Endothelial cell of umbilical vein (primary cell): ENCODE measurements at places on chromosomes 1 and 21. TPM values are rescaled to one million over a fixed set of nuclear protein-coding genes. Genes with fewer than 3 reads are reported as not detected.

The NUP210L gene
- total RNA-seq, result 0.07 TPM in 1 of 2 replicates, not detected in the other

The FLAD1 gene
- 42.2 and 48.8 TPM in 2 replicates for total RNA-seq

The MIXL1 gene
- total RNA-seq, result 1.2 TPM in 2 replicates

GRCh38 chr1:154326546-154327465 is 1.5 kb downstream of the ATP8B2 start:
- peaks cover 22% of the 10 kb centered on the region for H3K4me1 ChIP-seq
- no peaks in the 10 kb centered on the region for H3K36me3 ChIP-seq
- peak overlapping the region; percentile 52 for H3K27ac ChIP-seq
- peaks cover 6% of the 10 kb centered on the region for H3K27me3 ChIP-seq
- peak; percentile 15 for DNase-seq
- peak overlapping the region; percentile 75 for H3K4me3 ChIP-seq

GRCh38 chr1:10528066-10529014 is 53.6 kb downstream of the PEX14 start:
- H3K4me1 ChIP-seq, result peaks cover 30% of the 10 kb centered on the region
- H3K36me3 ChIP-seq, result no peaks in the 10 kb centered on the region
- no peaks in the 10 kb centered on the region for H3K27me3 ChIP-seq
- peak overlapping the region; percentile 87 for H3K27ac ChIP-seq
- H3K4me3 ChIP-seq, result peak overlapping the region; percentile 28

DNA sequence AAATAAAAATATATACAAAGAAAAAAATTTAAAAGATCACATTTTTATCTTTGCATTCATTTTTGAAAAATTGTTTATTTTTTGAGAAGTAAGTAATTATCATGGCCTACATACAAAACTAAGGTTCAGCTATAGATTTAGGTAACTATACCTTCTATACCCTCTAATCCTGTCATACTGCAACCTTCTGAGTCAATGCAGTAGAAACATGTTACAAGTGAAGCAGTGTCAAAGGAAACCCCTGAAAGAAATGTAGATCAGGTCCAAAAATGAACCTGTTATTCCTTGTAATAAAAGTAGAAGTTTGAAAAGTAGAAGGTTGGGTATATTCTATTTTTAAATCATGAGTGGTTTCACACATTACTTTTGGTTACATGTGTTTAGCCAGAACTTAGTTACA is 51.3 kb downstream of the PTGS2 start:
- H3K4me1 ChIP-seq, result peaks cover 28% of the 10 kb centered on the region
- no peaks in the 10 kb centered on the region for H3K36me3 ChIP-seq
- H3K27ac ChIP-seq, result no peak overlapping the region
- no peaks in the 10 kb centered on the region for H3K27me3 ChIP-seq
- DNase-seq, result no peak
- H3K4me3 ChIP-seq, result no peak overlapping the region

DNA sequence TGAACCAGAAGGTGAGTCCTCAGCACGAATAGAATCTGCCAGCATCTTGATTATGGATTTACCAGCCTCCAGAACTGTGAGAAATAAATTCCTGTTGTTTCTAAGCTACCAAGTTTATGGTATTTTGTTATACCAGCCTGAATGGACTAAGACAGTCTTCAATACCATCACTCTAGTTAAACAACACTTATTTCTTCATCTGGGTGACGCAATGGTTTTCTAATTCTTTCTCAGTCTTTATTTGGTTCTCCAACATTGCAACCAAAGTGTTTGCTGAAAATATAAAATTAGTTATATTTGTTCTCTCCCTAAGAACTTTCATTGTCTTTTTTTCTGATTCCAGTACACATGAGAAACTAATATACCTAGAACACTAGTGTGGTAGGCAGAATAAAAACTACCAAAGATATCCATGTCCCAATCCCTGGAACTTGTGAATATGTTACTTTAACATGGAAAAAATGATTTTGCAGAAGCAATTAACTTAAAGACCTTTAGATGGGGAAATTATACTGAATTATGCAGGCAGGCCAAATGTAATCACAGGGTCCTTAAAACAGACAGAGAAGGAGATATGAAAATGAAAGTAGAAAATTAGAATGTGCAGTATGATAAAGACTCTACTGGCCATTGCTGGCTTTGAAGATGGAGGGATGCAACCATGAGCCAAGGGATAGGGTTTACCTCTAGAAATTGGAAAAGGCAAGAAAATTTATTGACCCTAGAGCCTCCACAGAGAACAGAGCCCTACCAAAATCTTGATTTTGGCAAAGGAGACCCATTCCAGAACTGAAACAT is 1115.1 kb downstream of the PLA2G4A start:
- H3K27me3 ChIP-seq, result no peaks in the 10 kb centered on the region
- H3K27ac ChIP-seq, result no peak overlapping the region
- H3K4me1 ChIP-seq, result no peaks in the 10 kb centered on the region
- H3K4me3 ChIP-seq, result no peak overlapping the region

DNA sequence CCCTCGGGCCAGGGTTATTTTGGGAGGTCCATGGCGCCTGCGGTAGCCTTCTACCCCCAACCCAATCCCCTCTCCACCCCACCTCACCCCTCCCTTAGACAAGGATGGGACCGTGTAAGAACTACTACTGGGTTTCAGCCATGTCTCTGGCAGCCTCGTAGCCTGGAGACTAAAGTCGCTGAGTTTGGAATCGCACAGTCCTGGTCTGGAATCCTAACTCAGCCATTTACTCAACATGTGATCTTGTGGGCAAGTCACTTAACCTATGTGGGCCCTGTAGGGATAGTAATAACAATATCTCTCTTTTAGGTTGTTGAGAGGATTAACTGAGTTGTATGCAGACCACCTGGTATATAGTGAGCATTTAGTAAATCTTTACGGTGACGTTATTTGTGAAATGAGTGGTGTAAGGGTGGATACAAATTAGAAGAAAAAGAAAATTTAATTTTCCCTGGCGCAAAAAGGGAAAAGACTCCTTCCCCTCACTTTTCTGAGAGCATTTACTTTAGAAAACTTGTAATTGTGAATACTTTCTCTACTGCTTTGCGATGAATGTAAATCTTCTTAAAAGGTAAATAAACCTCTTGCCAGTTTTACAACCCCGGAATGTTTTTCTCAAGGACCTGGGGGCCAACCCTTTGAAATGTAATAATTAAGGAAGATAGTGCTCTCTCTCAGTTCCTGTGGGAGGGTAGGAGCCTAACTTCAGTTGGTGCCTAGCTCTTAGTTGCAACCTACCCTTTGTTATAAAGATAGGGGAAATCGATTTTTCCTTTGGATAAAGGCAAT is 615 bp upstream of the MRPS15 start:
- no peak for DNase-seq
- peaks cover 10% of the 10 kb centered on the region for H3K4me1 ChIP-seq
- peak overlapping the region; percentile 87 for H3K27ac ChIP-seq
- peak overlapping the region; percentile 63 for H3K4me3 ChIP-seq
- H3K36me3 ChIP-seq, result peaks cover 5% of the 10 kb centered on the region

DNA sequence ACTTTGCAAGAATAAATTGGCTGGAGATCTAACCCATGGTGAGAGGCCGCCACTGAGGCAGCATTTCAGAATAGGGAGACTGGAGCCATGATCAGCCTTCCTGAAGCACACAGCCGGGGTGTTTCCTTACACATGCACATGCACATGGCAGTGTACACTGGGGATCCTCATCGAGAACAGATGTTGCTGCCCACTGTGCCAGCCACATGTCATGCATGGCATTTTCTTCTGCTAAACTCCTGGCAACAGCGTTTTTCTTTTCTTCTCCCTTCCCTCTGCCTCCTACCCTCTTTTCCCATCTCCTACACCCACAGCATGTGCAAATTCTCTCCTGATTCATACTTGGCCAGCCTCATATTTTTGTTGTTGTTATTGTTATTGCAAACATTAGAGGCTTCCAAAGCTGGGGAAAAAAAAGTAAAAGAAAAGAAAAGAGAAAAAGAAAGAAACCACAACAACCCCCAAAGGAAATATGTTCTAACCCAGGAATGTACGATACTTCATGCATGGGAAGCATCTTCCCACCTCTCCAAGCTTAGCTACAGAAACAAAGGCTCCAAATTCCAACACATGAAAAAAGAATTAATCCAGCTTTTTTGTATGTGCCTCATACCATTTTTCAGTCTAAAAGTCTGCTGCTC is 344.0 kb downstream of the ASTN1 start:
- no peaks in the 10 kb centered on the region for H3K36me3 ChIP-seq
- H3K27me3 ChIP-seq, result no peaks in the 10 kb centered on the region
- no peak overlapping the region for H3K27ac ChIP-seq
- H3K4me3 ChIP-seq, result no peak overlapping the region

- no peak for DNase-seq
- H3K27me3 ChIP-seq, result no peaks in the 10 kb centered on the region
- H3K4me3 ChIP-seq, result no peak overlapping the region
- H3K4me1 ChIP-seq, result no peaks in the 10 kb centered on the region
- H3K27ac ChIP-seq, result no peak overlapping the region
These were observed 95.0 kb upstream of the VAV3 start for GRCh38 chr1:108059945-108060344.

DNA sequence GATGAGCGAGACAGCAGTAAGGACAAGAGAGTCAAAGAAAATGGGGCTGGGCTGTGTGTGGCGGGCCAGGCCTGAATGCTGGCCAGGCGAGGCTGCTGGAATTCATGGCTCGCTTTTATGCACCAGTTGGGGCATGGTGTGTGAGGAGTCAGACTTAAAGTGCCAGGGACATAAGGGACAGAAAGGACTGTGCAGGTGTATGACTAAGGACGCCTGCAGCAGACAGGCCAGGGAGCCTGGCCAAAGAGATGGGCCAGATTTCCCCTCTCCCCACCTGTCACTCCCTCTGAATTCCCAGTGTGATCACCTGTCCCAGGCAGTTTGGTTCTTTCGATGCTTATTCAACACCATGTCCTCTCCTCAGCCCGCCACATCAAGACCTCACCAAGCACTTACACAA is 16.9 kb upstream of the SMIM12 start:
- no peaks in the 10 kb centered on the region for H3K36me3 ChIP-seq
- DNase-seq, result no peak
- H3K4me3 ChIP-seq, result no peak overlapping the region
- no peak overlapping the region for H3K27ac ChIP-seq
- H3K4me1 ChIP-seq, result no peaks in the 10 kb centered on the region
- H3K27me3 ChIP-seq, result peaks cover 16% of the 10 kb centered on the region

DNA sequence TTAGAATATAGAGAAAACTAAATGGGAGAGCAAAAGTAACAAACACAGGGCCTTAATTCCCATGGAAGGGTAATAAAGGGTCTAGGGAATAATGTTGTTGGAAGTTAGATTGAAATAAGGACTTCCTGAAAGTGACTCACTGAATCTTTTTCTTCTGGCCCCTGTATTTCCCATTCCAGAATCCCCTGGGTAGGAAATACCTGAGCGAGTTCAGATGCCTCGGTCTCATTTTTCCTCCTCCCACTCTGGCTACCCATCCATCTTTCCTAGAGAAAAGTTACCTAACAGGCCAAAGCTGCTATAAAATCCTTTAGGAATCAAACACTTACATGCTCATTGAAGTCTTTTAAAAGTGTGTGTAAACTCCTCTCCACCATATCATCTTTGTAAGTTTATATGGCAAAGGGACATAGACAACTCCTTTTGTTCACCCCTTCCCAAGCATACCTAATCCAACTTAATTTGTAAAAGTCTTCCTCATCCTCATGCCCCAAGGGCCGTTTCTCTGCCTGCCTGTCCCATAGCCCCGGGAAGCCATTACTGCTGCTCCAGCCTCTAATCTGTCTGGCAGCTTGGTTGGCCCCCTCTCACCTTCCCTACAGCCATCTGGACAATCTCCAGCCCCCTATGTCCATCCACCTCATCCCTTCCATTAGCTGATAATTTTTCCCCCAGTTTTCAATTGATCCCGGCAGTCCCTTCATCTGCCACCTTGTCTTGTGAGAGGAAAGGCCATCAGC is 3.3 kb upstream of the MEF2D start:
- H3K4me3 ChIP-seq, result no peak overlapping the region
- H3K4me1 ChIP-seq, result peaks cover 38% of the 10 kb centered on the region
- H3K27ac ChIP-seq, result peak overlapping the region; percentile 100
- no peak for DNase-seq
- no peaks in the 10 kb centered on the region for H3K36me3 ChIP-seq

- no peaks in the 10 kb centered on the region for H3K36me3 ChIP-seq
- no peak overlapping the region for H3K4me3 ChIP-seq
- DNase-seq, result no peak
These were observed 413.1 kb downstream of the PTPRU start for GRCh38 chr1:29649189-29650040.
